ENCODE measurements at places on chromosomes 6 and 20.
A peak's percentile ranks its signal among the peaks of the same experiment; 100 is the strongest.

DNA sequence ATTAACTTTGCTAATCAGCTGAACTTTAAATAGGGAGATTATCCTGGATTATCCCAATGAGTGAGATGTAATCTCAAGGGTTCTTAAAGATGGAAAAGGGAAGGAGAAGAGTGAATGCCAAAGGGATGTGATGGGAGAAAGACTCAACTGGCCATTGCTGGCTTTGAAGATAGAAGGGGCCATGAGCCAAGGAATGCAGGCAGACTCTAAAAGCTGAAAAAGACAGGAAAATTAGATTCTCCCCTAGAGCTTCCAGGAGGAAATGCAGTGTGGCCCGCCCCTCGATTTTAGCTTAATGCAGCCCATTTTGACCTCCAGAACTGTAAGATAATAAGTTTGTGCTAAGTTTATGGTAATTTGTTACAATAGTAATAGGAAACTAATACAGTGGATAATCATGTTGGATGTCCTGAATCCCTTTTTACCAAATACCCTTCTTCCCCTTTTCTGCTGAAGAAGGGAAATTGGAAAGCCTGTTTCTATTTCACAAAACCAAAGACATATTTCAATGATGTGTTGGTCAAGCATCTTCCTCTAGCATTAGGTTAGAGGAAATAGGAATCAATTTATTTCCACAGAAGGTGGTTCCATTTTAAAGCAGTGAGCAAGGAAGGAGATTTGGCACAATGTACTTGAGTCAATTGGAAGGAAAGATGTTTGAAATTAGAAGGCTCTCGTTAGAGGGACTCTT is 3.3 kb upstream of the HDDC2 start:
- no peak for DNase-seq

GRCh38 chr6:80457439-80457933 is 351.0 kb downstream of the BCKDHB start:
- peak; percentile 92 for DNase-seq

DNA sequence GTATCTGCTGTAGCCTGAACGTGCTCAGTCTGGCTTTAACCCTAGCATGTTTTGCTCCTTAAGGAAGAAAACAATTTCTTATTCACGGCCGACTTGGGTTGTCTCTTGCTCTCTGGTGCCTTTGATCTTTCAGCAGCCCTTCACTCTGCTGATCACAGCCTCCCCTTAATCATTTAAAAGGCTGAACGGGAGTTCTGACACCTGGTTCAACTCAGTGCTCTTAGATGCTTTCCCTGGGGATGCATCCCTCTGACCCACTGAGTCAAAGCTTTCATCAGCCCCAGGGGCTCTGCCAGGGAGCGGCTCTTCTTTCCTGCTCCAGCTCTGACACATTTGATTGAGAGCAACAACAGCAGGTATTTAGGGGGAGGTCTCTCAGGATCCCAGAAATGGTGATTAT is 79.0 kb upstream of the FYN start:
- DNase-seq = peak; percentile 24

GRCh38 chr6:167776906-167777627 is 49.6 kb upstream of the AFDN start:
- no peak for DNase-seq

DNA sequence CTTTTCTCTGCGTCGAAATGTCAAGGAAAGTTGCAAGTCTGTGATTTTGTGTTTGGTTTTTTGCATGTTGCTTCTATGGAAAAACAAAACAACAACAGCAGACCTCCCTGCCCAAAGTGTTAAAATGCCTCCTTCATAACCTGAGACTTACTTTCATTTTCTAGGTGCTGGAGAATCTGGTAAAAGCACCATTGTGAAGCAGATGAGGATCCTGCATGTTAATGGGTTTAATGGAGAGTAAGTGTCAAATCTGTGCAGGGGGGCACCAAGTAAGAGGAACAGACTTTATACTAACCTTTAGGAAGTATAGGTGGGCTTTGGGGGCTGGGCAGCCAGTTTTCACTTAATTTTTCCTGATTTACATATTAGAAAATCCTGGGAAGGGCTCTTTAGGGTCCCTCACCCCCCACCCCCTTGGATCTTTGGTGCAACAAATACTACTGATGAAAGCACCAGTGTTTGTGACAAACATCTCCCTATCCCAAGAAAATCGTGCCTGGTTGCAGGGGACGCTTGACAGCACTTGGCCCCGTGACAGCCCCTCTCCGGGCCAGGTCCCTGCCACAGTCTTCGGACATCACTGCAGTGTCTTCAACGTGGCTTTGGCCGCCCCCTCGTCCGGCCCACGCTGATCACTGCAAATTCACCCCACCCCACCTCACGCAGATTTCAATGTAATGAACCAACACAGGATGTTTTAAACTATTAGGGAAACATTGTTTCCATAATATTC is 43.1 kb downstream of the GNAS start:
- DNase-seq = no peak

GRCh38 chr6:127083231-127083962 is 35.1 kb upstream of the RSPO3 start:
- DNase-seq = no peak

DNA sequence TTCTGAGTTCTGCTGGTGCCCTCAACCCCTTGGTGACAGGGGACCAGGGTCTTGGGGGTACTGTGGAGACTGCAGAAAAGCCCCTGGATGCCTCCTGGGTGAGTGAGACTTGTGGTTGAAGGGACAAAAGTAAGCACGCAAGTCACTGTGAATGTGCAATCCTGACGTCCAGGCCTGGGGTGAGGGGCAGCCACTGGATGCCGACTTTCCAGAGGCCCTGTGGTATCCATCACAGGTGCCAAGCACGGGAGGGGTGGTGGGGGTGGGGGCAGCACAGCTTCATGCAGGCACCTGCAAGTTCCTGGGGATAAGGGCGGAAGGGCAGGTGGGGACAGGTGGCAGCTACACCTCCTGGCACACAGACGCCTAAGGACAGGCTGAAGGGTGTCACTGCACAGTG is 20.1 kb upstream of the UBE2V1 start:
- no peak for DNase-seq

GRCh38 chr20:42027746-42028268 is 409.6 kb upstream of the CHD6 start:
- DNase-seq = no peak

DNA sequence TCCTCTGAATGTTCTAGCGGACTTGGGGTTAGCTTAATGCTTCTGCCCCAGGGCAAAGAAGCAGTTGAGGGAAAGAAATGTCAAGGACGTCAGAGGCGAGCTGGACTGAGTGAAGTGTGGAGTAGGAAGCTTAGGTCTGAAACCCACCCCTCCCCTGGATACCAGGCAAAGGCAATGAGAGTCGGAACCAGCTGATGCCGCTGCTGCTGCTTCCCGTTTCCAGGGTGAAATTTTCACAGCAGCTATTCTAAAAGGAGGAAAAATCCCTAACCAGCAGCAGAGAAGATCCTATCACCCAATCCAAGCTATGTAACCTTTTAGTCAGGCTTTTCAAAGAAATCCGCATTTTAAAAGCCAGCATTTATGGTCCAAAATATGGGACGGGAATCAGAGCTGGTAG is 564.3 kb downstream of the LMBRD1 start:
- DNase-seq = no peak

DNA sequence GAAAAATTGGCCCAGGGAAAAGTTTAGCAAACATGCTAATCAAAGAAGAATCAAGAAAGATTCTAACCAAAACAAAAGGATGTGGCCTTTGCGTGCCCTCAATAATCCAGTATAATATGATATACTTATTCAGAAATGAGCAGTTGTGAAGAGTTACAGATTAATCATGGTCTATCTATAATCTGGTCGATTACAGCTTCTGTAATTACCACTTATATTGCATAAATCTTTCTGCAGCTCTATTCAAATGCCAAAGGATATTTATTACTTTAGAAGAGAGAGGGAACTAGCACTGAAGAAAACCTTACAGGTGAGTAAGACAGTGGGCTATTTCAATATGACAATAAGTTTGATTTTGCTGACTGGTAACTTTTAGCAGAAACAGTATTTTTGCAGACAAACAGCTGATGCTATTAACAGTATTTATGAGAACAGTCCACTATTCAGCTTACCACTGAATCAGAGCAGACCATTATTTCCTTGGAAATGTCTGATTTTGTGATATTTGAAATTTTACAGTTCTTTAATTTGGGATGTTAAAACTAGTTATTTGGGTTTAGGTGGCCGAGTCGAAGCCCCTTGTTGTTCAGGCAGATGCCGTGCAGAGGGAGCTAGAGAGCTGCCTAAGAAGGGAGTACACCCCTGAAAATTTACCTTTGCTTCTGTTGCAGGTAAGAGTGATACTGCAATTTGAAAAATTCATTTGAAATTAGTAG is 92.2 kb downstream of the CEP57L1 start:
- no peak for DNase-seq

- no peak for DNase-seq
Measured at GRCh38 chr20:37475252-37475651, 45.8 kb upstream of the NNAT start.

DNA sequence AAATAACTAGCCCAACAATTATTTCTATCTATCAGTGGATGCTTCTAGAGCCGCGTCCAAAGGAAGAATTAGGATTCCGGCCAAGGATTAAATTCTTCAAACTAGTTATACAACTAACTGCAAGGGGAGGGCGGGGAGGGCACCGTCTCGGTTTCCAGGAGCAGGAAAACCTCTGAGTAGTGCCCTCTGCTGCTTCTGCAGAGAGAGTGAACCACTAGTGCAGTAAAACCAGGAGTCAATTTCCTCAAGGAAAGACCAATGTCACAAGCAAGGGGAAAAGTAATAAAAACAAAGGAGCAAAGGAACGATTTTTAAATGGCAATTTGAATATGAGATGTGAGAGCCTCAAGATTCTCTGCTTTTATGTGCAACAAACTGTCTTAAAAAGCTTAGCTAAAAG is 16.5 kb upstream of the UBE2J1 start:
- DNase-seq = peak; percentile 39

DNA sequence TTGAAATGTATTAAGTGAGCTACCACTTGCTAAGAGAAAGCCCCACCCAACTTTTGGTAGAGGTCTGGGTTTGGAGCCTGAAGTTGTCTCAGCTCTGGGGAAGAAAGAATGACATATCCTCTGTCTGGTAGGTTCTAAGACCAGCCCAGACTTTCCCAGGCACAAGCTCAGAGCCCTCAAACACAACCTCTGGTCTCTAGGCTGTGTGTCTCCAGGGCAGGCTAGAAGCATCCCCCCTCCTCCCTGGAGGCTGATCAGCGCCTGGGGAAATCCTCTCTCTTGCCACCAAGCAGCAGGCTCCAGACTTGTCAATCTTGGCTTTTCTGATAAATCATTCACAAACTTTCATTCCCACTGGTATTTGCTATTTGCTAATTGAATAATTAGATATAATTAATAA is 226.5 kb upstream of the CST7 start:
- no peak for DNase-seq

- no peak for DNase-seq
Measured at GRCh38 chr6:137283080-137283479, 63.9 kb upstream of the IFNGR1 start.

GRCh38 chr6:164104432-164104831 is 689.9 kb downstream of the QKI start:
- no peak for DNase-seq

DNA sequence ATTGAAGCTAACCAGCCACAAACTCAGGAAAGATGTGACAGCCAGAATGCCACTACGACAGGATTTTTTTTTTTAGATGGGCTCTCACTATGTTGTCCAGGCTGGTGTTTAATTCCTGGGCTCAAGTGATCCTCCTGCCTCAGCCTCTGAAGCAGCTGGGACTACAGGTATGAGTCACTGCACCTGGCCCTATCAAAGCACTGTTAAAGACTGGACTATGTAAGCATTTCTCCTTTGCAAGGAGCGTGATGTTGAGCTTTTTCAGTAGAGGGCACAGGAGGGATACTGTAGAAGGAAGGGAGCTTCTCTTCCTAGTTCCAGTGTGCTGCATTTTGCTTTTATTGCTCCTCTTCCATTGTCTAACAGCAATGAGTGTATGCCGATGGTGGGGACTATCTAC is 35.8 kb downstream of the ZBTB9 start:
- DNase-seq = peak; percentile 42

- peak; percentile 39 for DNase-seq
Measured at GRCh38 chr6:113909224-113909856, 52.2 kb downstream of the MARCKS start.

DNA sequence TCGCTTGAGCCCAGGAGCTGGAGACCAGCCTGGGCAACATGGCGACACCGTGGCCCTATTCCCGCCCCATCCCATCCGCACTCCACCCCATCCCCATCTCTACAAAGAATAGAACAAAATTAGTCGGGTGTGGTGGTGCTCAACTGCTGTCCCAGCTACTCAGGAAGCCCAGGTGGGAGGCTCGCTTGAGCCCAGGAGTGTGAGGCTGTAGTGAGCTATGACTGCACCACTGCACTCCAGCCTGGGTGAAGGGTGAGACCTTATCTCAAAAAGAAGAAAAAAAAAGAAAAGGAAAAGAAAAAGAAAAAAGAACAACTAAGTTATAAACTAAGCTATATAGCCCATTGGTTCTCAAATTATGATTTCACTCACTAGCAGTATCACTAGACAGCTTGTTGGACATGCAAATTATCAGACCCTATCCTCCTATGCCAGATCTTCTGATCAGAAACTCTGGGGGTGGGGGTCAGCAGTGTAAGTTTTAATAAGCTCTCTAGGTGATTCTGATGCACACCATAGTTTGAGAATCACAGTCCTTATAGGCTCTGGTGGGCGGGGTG is 491 bp upstream of the ITCH start:
- DNase-seq = no peak

DNA sequence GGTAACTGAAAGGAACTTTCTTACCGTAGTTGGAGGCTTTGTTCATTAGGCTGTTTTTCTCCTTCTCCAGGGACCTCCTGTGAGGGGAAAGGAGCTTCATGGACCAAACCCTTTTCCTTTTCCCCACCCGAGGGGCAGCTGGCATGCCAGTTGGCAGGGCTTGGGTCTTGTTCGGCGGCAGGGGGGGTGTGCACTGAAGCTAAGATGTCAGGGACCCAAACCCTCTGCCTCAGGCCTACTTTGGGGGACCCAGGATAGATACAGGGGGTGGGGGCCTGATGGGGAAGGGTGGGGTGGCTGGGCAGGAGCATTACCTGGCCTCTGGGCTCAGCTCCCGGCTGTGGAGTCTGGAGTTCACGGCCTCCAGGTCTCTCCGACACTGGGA is 14.9 kb downstream of the CCDC167 start:
- DNase-seq = no peak

- no peak for DNase-seq
Measured at GRCh38 chr6:161363286-161363685, 89.4 kb upstream of the AGPAT4 start.

DNA sequence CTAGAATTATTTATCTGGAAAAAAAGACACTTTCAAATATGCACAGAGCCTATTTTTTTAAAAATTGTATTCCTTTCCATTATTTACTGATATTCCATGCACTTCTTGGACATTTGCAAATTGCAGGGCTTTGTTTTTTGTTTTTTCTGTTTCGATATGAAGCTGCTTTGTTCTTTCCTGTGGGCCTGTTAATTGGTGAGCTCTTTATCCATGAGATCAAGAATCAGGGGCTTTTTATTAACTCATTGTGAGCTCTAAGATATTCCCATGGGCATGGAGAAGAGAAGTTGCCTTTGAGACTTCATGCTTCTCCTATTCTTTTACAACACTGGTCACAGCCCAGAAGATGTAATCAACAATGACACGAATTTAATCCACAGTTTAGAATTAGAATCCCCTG is 145.1 kb downstream of the SAMD5 start:
- no peak for DNase-seq

Measured in NCI-H226 (cell line).